ENCODE measurements at places on chromosomes 1 and 21.

DNA sequence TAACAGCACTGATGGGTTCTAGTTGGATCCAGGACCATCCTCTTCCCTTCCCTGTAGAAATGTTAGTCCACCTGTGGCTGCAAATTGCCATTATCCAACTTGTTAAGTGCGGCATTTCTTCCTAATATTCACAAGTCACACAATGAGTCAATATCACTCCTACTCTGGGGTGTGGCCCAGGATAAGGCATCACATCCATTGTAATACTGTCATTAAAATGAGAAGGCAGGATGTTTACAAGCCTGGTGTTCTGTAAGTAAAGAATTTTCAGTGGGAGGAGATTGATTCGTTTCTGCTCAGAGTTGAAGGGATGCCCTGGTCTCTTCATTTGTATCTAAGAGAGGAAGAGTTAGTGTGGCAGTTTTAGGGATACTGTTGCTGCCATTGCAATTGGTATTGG, 18.1 kb upstream of the ARHGAP29 start:
- no peak for DNase-seq

GRCh38 chr1:71882637-71883036, 399.7 kb downstream of the NEGR1 start:
- no peak for DNase-seq

- DNase-seq = no peak
These were observed 23.2 kb downstream of the MCOLN2 start for GRCh38 chr1:84973498-84974334.

DNA sequence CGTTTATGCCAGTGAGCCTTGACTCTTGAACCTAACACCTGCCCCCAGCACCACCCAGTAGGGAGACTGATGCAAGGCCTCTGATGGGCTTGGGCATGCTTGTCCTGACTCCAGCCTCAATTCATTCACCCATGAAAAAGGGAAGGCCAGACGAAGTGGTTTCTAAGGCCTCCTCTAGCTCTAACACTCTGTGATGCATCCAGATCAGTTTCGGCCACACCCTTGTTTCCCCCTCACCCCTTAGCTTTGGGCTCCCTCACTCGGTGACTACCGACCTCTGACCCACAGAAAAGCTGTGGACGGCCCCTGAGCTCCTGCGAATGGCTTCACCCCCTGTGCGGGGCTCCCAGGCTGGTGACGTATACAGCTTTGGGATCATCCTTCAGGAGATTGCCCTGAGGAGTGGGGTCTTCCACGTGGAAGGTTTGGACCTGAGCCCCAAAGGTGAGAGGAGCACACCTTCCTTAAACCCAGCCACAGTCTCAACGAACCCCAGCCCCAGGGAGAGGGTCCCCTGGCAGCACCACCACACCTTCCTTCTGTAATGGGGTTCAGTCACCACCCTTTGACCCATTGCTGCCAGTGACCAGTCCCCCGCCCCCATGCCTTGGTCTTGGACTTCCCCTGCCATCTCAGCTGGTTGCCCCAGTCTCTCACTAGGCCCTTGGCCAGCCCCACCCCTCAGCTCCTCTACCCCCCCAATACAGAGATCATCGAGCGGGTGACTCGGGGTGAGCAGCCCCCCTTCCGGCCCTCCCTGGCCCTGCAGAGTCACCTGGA, 9.0 kb downstream of the NPR1 start:
- no peak for DNase-seq

GRCh38 chr1:223712850-223713474, 623 bp downstream of the CAPN2 start:
- peak; percentile 49 for DNase-seq

DNA sequence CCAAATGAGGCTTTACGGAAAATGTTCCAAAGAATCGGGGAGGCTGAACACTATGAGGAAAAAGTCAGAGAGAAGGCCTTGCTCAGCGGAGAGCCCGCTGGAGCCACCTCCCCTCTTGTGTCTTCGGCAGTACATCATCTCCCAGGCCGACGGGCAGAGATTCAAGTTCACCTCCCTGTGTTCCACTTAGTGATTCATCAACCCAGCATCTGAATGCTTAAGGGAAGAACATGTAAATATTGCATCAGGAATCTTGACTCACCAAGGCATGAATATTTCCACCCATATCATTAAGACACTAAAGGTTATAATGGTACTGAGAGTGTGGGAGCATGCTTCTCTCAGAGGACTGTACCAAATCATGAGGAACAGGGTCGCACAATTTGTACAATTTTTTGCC, 172.5 kb downstream of the ST6GALNAC5 start:
- DNase-seq = no peak

GRCh38 chr21:37983336-37984095, 67.3 kb upstream of the KCNJ6 start:
- no peak for DNase-seq

GRCh38 chr1:202967684-202968281, 726 bp upstream of the CYB5R1 start:
- peak; percentile 47 for DNase-seq

DNA sequence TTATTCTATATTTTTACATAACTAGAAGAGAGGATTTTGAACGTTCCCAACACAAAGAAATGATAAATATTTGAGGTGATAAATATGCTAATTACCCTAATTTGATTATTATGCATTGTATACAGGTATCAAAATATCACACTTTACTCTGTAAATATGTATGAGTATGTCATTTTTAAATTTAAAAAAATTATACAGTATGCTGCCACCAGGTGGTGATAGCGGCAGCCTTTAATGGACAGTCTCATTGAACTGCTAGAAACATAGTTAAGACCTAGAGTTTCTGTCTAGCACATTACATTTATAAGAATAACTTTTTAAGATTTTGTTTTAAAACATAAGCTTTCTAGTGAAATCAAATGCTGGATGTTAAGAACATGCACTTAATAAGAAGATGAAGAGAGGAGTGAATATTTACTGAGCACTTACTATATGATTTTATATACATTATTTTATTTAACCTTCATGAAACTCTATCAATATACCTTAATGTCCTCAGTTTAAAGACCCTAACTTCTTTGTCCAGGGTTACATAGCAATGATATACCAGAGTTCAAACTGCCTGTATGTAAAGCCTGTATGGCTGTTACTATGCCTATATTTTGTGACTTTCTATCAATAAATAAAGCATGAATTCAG, 207.1 kb downstream of the NUF2 start:
- peak; percentile 1 for DNase-seq

DNA sequence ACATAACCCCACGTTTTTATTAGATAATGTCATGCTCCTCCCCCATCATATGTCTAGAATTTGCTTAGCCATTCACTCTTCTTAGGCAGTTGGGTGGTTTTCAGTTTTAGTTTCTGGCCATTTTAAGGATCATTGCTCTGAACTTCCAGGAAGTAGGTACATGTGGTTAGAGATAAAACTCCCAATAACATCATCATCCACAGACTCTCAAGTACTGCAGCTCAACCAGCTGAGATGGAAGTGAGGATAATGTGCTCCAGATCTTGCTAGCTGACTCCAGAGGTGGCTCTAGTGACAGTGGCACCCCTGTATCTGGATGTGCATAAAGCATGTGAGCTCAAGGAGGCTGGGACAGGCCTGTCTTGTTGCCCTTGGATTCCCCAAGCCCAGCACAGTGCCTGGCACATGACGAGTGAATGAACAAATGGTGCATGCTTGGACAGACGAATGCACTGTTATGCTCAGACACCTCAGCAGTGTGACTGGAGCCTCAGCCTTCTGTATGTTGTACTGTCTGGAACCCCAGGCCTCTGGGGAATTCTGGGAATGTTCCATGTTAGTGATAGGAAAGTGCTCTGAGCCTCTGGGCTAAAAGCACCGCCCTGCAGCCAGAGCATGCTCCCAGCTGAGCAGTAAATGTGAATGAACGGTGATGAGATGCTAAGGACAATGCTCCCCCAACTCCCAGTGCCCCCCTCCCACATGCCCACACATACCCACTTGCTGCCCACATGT, 16.4 kb upstream of the KCNN3 start:
- no peak for DNase-seq

DNA sequence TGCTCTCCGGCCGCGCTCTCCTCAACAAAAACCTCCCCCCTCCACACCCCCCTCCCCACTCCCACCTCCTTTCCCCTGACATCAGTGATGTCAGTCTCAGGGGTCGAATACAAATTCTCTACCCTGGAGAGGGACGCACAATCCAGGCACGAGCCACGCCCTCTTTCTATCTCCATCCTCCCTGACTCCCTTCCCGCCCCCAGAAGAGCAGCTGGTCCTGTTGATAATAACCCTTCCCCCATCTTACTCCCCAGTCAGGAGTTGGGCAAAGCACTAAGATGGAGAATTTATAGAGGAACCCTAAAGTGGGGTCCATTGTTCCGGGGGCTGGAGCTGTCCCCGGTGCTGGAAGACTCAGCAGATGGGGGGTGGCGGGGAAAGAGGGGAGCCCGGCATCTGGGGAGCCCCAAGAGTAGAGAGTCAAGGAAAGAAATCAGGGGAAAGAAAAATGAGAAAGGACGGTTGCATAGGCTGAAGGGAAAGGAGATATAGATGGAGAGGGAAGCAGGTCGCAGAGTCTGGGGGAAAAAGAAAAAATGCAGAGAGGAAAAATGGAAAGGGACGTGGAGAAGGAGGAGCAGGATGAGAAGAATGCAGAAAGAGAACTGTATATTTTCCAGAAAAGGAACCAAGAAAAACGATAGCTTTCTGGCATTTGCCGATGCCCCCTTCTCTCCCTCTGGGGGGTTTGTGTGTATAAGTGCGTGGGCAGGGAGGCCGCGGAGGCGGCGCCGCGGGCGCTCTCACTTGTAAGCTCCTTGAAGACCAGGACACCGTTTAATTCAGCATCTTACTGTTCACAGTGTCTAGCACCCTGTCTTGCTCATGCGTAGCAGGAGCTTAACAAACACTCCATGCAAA, at the start of gene CELF3:
Gene CELF3, minus strand, starts transcription at position 33 of the 861 bp plus-strand sequence. CDS start 783 bp downstream, outside the sequence.
- peak; percentile 26 for DNase-seq

DNA sequence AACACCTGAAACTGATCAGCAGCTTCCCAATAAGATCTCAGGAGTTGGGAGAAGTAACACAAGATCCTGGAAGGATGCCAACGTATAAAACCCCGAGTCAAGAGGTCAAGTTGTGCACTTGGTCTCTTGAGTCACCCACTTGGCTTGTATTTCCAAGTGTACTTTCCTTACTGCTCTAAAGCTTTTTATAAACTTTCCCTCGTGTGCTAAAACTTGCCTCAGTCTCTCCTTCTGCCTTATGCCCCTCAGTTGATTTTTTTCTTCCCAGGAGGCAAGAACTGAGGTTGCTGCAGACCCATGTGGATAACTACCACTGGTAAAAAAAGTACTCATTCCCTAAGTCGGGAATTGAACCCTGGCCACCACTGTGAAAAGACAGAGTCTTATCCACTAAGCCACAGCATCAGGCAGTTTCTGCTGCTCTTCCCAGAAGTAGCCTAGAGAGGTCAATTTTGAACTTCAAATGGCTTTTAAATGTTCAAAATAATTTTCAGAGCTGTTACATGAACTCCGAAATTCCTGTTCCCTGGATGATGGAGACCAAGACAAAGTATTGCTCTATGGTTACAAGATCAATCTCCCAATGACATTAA, 28.9 kb downstream of the ITLN2 start:
- DNase-seq = no peak

DNA sequence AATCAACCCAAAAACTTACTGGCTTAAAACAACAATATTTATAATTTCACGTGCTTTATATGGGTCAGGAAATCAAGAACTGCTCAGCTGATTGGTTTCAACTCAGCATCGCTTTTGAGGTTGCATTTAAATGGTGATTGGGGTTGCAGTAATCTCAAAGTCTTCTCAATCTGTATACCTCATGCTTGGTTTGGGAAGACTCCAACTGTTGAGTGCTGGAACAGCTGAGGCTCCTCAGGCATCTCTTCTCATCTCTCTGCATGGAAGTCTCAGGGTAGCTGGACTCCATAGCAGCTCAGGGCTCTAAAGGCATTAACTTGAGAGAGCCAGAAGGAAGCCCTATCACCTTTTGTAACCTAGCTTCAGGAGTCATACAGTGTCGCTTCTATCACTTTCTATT, 35.1 kb downstream of the AK5 start:
- no peak for DNase-seq

GRCh38 chr1:187110351-187110750, 281.6 kb downstream of the PLA2G4A start:
- no peak for DNase-seq

DNA sequence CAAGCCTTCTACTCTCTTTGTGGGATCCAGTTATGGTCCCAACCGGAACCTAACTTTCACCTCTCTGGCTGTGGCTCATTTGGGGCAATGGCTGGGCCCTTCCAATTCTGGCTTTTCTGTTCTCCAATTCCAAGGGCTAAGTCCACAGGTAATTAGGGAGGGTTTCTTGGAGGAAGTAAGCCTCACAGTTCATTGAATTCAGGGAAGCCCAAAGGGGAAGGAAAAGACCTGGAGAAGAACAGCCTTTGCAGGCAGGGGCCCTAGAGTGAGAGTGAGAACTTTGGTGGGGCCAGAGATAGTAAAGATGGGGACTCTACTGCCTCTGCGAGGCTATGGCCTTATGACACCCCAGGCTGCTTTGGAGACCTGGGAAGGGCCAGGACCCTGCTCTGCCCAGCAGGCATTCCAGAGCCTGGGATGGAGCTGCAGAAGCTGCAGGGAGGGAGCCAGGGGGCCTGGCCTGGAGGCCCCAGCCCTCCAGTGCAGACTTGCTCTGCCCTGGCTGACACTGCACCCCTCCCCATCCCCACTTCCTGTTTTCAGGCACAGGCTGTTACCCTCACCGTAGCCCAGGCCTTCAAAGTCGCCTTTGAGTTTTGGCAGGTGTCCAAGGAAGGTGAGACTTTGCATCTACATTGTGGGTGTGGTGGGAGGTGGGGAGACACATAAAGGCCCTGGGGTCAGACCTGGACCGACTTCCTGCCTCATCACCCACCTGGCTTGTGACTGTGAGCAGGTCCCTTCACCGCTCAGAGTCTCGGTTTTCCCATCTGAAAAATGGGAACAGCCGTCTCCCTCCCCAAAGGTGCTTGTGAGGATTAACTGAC, 18.9 kb downstream of the LDLRAP1 start:
- DNase-seq = peak; percentile 92

- DNase-seq = peak; percentile 56
These were observed 34.9 kb downstream of the CENPF start for GRCh38 chr1:214637722-214638458.

DNA sequence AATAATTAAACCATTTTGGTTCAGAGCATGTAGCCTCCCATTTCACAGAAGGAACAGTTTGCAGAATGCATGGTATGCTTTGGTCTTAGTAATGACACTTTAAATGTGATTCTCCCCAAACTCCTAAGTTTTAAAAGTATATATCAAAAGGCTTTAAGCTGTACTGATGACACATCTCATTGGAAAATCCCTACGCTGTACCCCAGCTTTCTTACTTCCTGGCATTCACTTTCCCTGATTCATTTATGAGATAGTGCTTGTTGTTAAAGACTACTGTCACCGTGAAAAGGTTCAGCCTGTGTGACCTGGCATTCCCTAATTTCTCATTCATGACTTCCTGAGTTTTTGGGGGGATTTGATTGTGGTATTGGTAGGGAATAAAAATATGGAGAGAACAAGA, 53.4 kb downstream of the MPZL1 start:
- no peak for DNase-seq

Data from CD4-positive, alpha-beta T cell treated with Interleukin-17A for 1 hour (primary cell).